ENCODE measurements at places on chromosomes 2 and 18. TPM values are rescaled to one million over a fixed set of nuclear protein-coding genes. Genes with fewer than 3 reads are reported as not detected.
A peak's percentile ranks its signal among the peaks of the same experiment; 100 is the strongest.

Gene EFR3B
- 3.0 TPM for polyA plus RNA-seq

- no peaks in the 10 kb centered on the region for H3K36me3 ChIP-seq
- no peak overlapping the region for H3K4me3 ChIP-seq
Measured at GRCh38 chr2:167752734-167753133, 494.7 kb downstream of the STK39 start.

- H3K36me3 ChIP-seq, result no peaks in the 10 kb centered on the region
- H3K4me1 ChIP-seq, result no peaks in the 10 kb centered on the region
- peak; percentile 34 for DNase-seq
Measured at GRCh38 chr18:37547196-37547827, 18.3 kb downstream of the CELF4 start.

DNA sequence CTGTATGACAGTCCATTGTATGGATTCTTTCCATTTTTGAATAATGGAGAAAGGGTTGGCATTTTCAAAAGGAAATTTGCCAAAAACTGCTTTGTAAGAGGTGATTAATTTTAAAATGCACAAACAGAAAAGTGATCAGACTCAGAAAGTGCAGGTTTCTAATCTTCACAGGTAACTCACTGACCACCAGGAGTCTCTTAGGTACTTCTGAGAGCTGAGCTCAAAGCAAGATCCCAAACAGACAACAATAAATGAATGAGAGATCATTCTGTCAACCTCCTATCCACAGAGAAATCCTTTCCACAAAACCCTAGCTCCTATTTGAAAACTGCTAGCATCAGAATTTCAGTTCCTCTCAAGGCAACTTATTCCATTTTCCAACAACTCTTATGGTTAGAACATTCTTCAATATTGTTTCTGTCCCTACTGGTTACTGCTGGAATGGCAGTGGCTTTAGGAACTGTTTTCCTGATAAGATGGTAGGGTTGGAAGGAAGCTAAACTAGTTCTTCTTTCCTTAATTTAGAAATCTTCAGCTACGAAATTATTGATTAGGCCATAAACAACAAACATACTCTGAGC, 20.6 kb upstream of the HAAO start:
- no peak overlapping the region for H3K27ac ChIP-seq
- H3K4me3 ChIP-seq, result no peak overlapping the region
- H3K36me3 ChIP-seq, result no peaks in the 10 kb centered on the region

DNA sequence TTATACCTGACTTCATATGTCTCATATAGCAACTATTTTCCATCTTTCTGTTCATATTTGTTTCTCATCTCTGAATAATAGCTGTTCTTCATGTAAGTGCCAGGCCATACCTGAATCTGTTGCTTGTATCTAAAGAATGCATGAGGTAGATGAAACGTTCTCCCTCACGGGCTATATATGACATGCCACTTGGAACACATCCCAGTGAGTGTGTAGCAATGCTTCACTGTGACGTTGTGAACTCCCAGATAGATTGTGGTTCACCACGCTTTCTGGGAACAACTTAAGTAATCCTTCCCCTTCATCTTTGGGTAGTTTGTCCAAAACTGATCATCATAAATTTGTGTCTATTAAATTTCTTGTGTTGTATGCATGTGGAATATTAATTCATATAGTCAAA, 60.1 kb downstream of the RDH14 start:
- H3K4me3 ChIP-seq, result no peak overlapping the region
- no peaks in the 10 kb centered on the region for H3K36me3 ChIP-seq
- H3K4me1 ChIP-seq, result no peaks in the 10 kb centered on the region
- no peak for DNase-seq

DNA sequence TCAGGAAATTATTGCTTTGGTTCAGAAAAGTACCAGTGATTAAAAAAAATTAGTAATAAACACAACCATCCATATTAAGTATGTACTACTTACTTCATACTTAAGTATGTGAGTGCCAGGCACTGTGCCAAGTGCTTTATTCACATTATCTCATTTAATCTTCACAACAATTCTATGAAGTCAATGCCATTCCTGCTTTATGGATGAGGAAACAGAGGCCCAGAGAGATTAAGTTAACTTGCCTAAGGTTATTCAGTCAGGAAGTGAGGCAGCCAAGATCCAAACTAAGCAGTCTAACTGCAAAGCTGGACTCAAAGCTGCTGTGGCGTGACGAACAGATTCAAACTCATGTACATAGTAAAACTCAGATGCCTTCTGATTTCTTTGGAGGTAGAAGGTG, 22.3 kb downstream of the DTNB start:
- H3K36me3 ChIP-seq, result no peaks in the 10 kb centered on the region
- H3K27me3 ChIP-seq, result no peaks in the 10 kb centered on the region
- DNase-seq, result no peak
- no peak overlapping the region for H3K27ac ChIP-seq
- H3K4me3 ChIP-seq, result no peak overlapping the region
- no peaks in the 10 kb centered on the region for H3K4me1 ChIP-seq

DNA sequence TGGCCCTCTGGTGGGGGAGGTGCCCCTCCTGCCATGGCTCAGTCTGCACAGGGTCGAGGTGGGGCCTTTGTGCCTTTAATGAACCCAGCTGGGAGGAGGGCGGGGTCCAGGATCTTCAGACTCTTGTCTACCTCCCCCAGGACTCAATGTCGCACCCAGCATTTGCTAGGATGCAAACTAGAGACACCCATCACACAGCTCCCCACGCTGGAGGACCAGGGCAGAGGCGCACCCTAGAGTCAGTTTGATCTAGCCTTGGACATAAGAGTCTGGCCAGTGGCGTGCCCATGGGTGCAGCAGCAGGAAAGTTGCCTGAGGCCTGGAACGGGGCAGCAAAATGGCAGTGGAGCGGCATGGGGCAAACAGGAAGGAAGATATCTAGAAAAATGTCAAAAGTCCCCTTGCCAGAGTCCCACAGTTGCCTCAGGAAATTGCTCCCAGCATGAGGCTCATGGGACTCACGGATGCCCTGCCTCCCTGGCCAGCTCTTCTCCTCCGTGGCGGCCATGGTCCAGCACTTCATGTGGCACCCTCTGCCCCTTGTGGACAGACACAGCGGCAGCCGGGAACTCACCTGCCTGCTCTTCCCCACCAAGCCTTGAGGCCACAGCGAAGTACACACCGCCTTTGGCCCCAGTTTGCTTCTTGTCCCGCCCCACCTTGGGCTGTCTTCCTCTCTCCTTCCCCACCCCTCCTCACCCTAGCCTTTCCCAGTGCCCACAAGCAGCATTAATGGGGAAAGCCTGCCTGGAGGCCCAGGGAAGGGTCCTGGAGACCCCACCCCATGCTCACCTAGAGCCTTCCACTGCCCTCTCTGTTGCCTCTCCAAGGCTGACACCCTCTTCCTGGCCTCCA, 17.7 kb downstream of the SH2D6 start:
- peak overlapping the region; percentile 95 for H3K27ac ChIP-seq
- no peaks in the 10 kb centered on the region for H3K36me3 ChIP-seq
- no peaks in the 10 kb centered on the region for H3K27me3 ChIP-seq
- H3K4me3 ChIP-seq, result no peak overlapping the region
- H3K4me1 ChIP-seq, result peaks cover 40% of the 10 kb centered on the region

- H3K27me3 ChIP-seq, result no peaks in the 10 kb centered on the region
- H3K27ac ChIP-seq, result no peak overlapping the region
- H3K36me3 ChIP-seq, result no peaks in the 10 kb centered on the region
Measured at GRCh38 chr2:72602095-72602494, 223.7 kb downstream of the EXOC6B start.

Gene DYTN
- not detected for polyA plus RNA-seq

Gene NOSTRIN
- 28.9 TPM for polyA plus RNA-seq

DNA sequence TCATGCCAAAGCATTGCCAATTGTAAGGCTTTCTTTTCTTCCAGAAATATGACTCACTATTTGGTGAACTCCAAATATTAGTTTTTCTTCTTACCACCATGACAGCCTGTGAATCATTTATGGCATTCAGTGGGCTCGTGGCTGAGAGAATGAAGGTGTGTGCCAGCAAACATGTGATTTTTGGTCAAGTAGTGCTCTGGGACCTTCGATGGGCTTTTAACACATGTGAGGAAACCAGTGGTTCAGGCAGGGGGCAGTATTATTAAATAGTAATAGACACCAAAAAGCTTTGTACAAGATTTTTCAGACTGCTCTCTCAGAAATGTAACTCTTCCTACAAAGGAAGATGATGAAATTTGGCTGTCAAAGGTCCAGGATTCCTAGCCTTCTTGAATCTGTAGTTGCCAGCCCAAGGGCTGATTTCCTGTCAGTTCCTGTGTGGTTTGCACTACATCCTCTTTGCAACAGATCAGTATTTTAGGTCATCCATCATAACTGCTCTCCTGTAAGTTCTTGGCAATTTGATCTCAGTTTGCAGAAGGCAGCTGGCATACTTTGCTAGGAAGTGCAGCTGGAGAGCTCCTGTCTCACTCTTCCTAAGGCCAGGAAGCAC, 64.3 kb downstream of the BABAM2 start:
- DNase-seq, result peak; percentile 47
- H3K36me3 ChIP-seq, result no peaks in the 10 kb centered on the region
- no peak overlapping the region for H3K4me3 ChIP-seq
- H3K4me1 ChIP-seq, result peaks cover 35% of the 10 kb centered on the region

Gene DCDC2C
- 9.9 TPM for polyA plus RNA-seq

All from testis (tissue), 5 donors.